ENCODE measurements at places on chromosomes 1 and 21.

DNA sequence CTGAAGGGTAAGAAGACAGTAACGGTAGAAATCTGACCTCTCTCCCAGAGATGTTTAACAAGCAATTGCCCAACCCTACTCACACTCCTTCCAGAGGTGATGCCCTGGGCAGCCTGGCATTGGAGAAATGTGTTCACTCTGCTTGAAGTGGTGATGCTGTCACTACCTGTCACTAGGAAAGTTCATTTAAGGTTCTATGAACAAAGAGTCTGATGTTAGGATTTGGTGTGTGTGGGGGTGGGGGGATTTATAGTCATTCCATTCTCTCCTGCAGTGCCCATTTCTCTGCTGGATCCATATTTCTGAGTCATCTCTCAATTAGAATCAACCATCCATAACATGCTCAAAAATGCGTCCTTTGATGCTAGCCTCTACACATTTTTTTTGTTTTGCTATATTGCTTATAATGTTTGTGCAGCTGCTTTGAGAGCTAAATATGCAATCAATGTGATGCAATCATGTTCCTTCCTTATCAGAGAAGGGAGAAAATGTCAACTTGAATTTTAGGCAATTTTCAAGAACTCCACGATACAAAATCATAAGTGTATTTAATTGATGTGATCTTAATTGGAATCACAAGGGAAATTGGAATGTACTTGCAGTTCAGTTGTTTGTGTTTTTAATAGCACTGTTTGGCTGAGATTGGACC is 173.9 kb downstream of the DUSP10 start:
- peak; percentile 40 for DNase-seq

DNA sequence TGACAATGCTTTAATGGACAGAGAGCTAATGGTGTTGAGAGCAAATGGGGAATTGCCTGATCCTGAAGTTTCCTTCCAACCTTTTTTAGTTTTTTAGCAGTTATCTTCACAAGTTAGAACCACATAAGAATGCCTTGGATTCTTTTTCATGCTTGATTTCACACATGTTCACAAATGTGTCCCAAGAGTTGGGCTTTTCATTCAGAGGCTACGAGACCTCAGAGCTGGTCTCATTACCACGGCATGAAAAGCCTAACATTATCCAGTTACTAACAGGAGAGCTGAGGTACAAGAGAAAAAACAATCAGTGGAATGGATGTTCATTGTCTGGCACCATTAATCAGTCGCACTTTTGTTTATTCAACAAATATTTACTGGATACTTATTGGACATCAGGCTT is 340.6 kb downstream of the ZNF326 start:
- no peak for DNase-seq

GRCh38 chr1:180527101-180527669 is 24.8 kb upstream of the ACBD6 start:
- no peak for DNase-seq

DNA sequence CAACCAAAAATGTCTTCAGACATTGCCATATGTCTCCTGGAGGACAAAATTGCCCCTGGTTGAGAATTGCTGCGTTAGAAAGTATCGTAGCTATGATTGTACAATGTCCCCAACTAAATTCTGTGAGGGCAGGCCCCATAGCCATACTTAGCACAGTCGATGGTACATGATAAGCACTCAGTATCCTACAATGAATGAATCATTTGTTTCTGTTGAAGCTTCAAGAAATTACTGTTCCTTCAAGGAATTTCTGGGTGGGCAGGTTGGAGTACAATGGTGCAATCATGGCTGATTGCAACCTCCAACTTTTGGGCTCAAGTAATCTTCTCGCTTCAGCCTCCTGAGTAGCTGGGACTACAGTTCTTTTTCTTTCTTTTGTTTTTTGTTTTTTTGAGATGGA is 4.7 kb downstream of the CAP1 start:
- DNase-seq = no peak

DNA sequence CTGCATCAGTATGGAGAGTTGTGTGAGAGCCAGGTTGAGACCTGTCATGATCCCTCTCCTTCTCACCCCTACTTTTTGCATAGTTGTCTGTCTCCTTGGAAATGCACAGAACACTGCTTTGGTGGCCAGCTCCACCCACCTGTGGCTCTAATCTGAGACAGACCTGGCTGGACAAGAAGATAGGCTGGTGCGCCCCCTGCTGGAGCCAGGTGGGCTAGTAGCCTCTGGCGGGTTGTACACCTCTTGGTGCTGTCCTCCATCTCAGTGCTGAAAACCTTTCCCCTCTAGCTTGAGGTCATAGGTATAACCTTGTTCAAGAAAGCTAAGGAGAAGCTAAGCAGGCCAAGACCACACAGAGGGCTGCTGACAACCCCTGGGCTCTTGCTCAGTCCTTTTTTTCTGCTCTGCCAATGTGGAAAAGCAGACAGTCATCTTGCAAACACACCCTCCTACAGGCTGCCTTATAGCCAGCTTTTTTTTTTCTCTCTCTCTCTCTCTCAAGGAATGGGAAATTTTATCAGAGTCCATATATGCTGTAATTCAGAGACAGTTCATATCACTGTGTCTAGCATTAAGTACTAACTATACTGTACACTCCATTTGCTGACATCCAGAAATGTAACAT is 58.8 kb upstream of the SPATA6 start:
- no peak for DNase-seq

DNA sequence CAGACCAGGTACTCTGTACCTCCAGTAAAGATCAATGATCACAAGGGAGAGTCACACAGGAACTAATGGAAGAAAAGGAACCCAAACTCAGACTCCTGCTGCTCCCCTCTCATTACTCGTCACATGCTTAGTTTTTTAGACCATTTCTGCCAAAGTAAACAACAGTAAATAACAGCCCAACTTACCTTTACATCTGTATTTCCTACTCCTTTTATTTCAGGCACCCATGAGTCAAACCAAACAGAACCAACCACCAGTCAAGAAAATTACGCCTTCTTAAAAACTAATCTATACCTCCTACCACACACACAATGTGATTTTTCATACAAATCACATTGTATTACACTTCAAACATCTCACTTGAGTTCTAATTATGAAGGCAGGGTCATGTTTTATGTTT is 61.4 kb upstream of the HTR1D start:
- DNase-seq = no peak

- DNase-seq = no peak
Measured at GRCh38 chr1:240980342-240980741, 368.4 kb upstream of the GREM2 start.

GRCh38 chr1:227170361-227171166 is 147.7 kb downstream of the CDC42BPA start:
- no peak for DNase-seq

DNA sequence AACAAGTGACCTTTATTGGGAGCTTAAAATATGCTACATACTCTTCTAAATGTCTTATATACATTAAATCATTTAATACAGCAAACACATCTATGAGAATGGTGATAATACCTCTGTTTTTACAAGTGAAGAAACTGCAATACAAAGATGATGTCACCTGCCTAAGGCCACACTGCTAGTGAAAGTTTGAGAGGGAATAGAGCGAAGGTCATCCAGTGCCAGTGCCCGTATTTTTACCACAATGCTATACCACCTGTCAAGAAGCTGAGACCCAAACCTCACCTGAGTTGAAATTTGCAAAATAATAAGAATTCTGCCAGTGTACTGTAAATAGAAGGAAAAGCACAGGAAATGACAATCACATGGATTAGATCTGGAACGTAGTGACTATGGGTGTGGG is 200.4 kb upstream of the TMPRSS15 start:
- DNase-seq = no peak

- no peak for DNase-seq
Measured at GRCh38 chr1:15432324-15432723, 5.9 kb upstream of the CTRC start.

DNA sequence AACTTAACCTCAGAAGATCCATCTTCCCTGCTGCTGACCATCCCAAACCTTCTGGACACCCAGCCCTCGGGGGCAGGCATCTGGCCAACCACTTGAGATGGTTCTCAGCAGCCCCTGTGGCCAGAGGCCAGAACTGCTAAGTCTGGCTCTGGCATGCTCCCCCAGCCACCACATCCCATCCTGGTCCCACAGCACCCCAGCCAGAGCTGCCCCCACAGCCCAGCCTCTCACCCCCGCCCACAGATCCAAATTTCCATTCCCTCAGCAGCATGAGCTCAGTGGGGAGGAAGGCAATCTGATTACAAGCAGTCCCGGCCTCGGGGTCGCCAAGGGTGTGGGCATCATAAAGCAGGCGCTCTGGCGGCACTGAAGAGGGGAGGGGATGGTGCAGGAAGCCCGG is 45.6 kb downstream of the GLIS1 start:
- DNase-seq = no peak

GRCh38 chr1:242189591-242189990 is 190.7 kb upstream of the MAP1LC3C start:
- no peak for DNase-seq

GRCh38 chr1:63674238-63674864 is 81.1 kb downstream of the PGM1 start:
- peak; percentile 70 for DNase-seq

DNA sequence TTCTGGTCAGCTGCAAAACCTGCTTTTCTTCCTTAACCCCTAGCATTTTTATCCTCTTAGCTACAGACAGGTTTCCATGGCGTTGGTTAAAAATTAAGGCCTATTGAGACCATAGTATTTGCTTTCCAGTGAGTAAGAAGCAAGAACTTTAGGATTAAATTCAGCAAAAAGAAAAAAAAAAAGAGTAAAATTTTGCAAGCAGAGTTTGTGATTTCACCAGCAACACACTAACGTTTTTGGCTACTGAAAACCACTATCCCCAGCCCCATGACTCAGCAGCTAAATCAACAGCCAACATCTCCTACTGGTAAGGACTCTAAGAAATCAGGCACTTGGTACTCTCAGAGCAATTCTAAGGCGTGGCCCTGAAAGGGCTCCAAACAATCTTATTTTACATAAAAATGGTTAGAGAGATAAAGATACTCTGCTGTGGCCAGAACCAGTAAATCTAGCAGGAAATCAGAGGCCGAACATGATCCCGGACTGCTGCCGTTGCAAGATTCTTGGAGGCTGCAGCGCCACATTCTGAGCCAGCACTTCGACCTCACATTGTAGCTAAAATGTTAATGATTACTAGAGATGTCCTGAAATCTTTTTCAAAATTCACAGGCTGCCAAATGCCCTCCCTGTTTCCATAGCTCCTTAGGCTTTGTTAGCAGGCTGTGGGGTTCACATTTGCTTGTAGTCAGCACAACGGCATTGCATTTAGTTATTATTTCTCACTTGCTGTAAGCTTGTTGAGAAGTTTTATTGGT is 1.6 kb upstream of the ENO1 start:
- DNase-seq = peak; percentile 96

GRCh38 chr1:175174309-175175102 is 18.1 kb downstream of the KIAA0040 start:
- DNase-seq = no peak

DNA sequence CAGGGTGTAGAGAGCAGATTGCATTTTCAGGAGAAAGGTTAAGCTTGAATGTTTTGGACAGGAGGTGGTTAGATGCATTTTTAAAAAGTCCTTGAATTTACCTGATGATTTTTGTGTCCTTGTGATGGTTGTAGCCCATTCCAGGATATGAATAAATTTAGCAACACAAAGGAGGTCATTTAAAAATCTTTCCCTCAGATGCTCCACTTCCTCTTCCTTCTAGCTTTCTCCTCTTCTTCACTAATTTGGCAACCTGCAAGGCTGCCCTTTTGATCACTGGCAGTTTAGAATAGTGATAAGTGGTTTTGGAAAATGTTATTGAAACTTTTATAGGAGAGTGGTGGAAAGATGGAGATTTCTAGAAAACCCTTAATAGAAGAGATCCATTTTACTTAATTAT is 124.0 kb downstream of the LMO4 start:
- no peak for DNase-seq

DNA sequence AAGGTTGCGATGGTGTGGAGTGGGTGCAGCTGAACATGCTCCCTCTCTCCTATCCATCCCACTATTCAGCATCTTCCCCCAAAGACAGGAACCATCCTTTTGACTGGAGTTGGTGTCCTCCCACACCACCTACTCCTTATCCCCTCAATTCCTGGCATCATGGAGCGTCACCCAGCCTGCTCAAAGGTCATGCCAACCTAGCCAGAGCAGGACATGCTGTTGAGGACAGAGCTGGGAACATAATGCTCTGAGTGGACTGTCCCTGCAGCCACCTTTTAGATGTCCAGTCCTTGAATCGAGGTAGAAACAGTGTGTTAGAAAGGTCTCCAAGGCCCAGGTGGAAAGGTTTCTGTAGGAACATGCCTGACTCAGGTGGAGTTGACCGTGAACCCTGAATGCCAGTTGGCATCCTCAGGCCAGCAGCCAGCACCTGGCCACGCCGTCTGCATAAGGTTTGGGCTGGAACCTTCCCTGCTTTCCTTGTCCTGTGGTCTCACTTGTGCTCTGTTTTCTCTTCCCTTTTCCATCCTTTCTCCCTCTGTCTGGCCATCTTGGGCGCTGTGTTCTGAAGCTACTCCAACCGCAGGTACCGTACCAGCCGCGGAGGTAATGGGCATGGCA is 52.2 kb upstream of the CNTN2 start:
- no peak for DNase-seq

GRCh38 chr1:226903819-226904716 is 33.7 kb downstream of the PSEN2 start:
- DNase-seq = peak; percentile 39

- DNase-seq = no peak
Measured at GRCh38 chr1:204255966-204256365, 42.2 kb upstream of the GOLT1A start.

- no peak for DNase-seq
Measured at GRCh38 chr1:200115532-200115931, 88.0 kb downstream of the NR5A2 start.

DNA sequence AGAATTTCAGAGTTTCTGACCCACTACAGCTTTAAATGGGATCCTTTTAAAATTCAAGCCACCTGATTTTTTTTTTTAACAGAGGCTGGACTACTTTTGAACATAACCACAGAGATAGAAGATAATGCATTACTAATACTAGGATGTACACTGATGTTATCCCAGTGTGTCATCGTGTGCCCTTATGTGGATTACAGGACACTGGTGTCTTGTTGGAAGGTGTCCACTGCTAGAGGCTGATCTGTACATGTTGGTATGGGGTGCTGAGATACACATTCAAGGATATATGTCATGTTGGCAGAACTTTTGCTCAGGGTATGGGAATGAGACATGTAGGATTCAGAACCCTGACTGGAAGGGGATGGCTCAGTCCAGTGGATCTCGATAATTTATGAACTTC is 56.3 kb downstream of the INAVA start:
- no peak for DNase-seq

DNA sequence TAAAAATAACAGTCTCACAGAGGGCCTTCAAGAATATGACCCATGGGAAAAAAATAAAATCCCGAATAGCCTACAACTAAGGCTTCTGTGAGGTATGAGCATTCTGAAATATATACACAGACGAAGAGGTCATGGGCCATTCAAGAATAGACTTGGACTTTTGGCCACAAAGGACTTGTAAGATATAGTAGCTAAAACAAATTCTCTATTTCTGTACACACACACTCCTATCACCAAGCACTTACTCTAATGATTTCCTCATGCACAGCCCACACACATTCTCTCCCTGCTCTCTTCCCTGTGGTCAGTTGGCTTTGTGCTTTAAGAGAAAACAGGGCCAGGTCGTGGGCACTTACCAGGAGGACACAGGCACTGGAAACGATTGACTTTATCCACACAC is 69.7 kb upstream of the ADAM30 start:
- peak; percentile 38 for DNase-seq

All from AG09319 (cell line).